Kidney (tissue), 22 donors: ENCODE measurements at places on chromosomes 7 and 10.
A peak's percentile ranks its signal among the peaks of the same experiment; 100 is the strongest.

DNA sequence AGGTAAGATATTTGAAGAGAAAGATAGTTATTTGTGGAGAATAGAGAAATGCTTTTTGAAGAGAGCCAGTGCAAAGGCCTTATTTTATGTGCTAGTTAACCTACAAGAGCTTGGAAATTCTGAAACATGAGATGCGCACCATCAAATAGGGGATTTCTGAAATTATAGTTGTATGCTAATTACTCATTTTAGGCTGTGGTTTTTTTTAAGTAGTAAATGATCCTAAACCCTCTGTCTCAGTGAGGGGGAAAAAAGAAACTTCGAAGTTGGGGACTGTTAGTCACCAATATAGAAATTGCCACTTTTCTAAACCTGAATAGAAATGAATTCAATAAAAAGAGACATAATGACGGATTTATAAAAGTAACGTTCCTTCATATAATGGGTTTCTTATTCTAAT is 119.3 kb upstream of the MDFIC start:
- no peak for DNase-seq

GRCh38 chr7:111639934-111640333 is 77.6 kb upstream of the IMMP2L start:
- DNase-seq: peak; percentile 22

DNA sequence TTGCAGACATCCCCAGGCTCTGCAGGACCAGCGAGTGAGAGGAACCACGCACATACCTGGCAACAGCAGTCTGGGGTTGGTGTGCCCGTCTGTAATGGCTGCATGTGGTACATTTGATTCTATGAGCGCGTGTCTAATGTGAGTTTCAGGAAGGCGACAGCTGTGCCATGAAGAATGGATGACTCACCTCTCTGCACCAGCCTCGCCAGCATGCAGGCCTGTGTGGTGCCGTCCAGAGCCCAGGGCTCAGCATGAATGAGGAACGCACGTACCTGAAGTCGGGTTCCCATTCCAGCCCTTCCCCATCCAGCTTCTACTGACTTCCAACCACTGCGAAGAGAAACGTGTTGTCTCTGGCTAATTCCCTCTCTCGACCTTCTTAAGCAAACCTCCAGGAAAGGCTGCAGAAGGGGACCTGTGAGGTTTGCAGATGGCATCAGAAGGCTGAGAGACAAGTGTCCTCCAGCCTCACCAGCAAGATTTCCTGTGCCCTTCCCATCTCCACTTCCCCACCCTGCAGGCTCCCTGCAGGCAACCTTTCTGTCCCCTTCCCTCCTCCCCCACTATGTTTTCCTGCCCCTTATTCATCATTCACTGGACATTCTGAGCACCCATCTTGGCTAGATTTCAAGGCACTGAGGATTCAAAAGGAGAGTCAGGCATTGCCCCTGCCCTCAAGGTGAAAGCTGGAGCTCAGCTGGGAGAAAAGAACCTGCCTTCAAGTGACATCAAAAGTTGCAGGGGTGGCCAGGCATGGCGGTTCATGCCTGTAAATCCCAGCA is 54.3 kb downstream of the ASB13 start:
- DNase-seq: no peak

GRCh38 chr10:71608819-71609768 is 110.5 kb downstream of the C10orf105 start:
- DNase-seq: peak; percentile 89

GRCh38 chr10:132939957-132940790 is 2.2 kb downstream of the CFAP46 start:
- DNase-seq: peak; percentile 56

- DNase-seq: no peak
Observed at GRCh38 chr10:32943395-32943794, 14.6 kb downstream of the ITGB1 start.
